Breast epithelium (tissue), 4 donors: ENCODE measurements at places on chromosomes 6 and 20. TPM values are rescaled to one million over a fixed set of nuclear protein-coding genes. Genes with fewer than 3 reads are reported as not detected.

- no peak within 1 kb of the TSS for H3K4me3 ChIP-seq
- H3K27ac ChIP-seq, result no peak within 1 kb of the TSS
- no peak for DNase-seq
- no peaks in the 10 kb centered on the region for H3K27me3 ChIP-seq
- no peaks in the 10 kb centered on the region for H3K36me3 ChIP-seq
- H3K4me1 ChIP-seq, result no peaks in the 10 kb centered on the region
Measured at GRCh38 chr20:34240693-34241615, at the start of gene ASIP. ASIP (plus strand) TSS chr20:34241423; CDS start chr20:34260375, 18,952 bp downstream.

DNA sequence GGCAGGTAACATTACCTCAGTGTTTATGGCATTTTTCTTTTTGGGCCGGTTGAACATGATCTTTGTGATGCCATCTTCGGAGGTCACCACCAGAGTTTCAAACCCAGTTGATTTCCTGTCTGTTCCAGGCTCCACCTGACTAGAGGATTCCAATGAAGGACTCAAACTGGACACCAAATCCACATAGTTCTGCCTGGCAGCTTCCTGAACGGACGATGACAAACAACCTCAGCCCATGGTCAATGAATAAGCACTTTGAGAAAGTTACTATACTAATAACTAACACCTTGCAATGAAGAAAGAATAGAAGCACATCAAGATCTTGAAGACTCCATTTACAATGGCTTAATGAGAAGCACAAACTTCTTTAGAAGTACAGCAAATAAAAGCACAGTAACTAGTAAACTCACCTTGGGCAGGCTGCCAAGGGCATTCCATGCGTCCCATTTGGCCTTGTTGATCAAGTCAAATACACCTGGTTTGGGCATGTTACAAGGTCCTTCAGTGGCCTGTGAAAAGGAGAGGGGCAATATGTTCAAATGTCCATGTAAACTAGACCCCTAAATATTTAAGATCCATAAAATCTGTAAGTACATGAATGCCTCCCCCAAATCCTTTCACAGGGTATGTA is 4.9 kb downstream of the ECI2 start:
- peak overlapping the region; percentile 4 for H3K27ac ChIP-seq
- DNase-seq, result no peak
- H3K4me3 ChIP-seq, result no peak overlapping the region
- peaks cover 5% of the 10 kb centered on the region for H3K4me1 ChIP-seq
- H3K27me3 ChIP-seq, result no peaks in the 10 kb centered on the region
- no peaks in the 10 kb centered on the region for H3K36me3 ChIP-seq

The HMGN3 gene
- 61.1 TPM for total RNA-seq

DNA sequence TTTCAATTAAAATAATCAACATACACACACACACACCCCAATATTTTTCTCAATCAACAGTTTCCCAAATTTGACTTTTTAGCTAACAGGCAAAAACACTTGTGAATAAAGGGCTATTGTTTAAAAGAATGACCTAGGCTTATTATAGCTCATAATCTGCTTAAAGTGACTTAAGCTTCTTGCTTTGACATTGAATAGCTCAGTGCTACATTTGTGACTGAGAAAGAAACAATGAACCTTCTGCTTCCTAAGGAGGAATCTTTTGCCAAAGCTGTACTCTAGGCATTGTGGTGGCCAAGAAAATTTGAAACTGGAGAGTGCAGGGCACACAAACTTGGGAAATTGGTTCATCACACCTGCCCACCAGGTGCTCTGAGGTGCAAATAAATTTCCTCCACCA is 282.0 kb downstream of the SYNE1 start:
- H3K4me3 ChIP-seq, result no peak overlapping the region
- H3K27ac ChIP-seq, result no peak overlapping the region
- peaks cover 7% of the 10 kb centered on the region for H3K36me3 ChIP-seq

The KCNK16 gene
- not detected for total RNA-seq

DNA sequence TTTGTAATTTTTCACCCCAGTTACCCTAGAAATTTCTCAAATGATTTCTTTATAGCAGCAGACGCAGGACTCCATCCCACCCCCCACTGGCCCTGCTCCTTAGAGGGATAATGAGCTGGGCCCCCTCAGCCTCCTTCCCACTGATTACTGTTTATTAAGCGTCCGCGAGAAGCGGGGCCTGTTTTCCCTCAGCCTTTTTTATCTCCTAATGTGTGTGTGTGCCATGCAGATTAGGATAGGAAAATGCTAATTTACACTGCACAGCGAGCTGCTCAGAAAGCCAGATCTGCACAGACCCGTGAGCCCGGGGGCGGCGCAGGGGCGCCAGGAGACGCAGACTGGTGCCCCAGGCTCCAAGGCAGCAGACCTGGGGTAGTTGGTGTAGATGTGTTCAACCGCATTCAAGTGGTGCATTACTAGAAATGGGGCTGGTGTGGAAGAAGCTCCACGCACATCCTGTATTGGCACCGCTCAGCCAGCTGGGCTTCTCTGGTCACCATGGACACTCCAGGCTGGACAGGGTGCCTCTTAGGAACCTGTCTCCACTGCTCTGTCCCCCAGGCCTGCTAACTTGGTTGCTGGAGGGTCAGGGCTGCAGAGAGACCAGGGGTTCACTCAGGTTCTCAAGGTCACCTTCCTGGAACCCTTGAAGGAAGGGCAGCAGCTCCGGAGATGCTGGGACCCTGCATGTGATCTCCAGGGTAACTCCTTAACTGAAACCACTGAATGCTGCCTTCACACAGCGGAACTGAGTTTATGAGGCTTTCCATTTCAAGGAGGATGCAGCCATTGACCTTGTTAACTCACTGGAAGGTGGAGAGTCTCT is 256.3 kb downstream of the ERMARD start:
- H3K4me1 ChIP-seq, result peaks cover 8% of the 10 kb centered on the region
- no peak for DNase-seq
- H3K27me3 ChIP-seq, result no peaks in the 10 kb centered on the region
- no peak overlapping the region for H3K4me3 ChIP-seq
- H3K36me3 ChIP-seq, result no peaks in the 10 kb centered on the region
- H3K27ac ChIP-seq, result no peak overlapping the region

GRCh38 chr6:119105282-119105681 is 26.8 kb upstream of the FAM184A start:
- H3K4me1 ChIP-seq, result no peaks in the 10 kb centered on the region
- H3K27ac ChIP-seq, result no peak overlapping the region
- H3K36me3 ChIP-seq, result no peaks in the 10 kb centered on the region
- H3K27me3 ChIP-seq, result no peaks in the 10 kb centered on the region
